ENCODE measurements at places on chromosomes 1 and 21.

- no peak for DNase-seq
Observed at GRCh38 chr1:93659822-93660503, 21.7 kb downstream of the BCAR3 start.

GRCh38 chr21:42621166-42621818 lies 32.1 kb upstream of the PDE9A start:
- DNase-seq, result no peak

- DNase-seq, result no peak
Observed at GRCh38 chr1:100387657-100388350, 35.5 kb downstream of the CDC14A start.

DNA sequence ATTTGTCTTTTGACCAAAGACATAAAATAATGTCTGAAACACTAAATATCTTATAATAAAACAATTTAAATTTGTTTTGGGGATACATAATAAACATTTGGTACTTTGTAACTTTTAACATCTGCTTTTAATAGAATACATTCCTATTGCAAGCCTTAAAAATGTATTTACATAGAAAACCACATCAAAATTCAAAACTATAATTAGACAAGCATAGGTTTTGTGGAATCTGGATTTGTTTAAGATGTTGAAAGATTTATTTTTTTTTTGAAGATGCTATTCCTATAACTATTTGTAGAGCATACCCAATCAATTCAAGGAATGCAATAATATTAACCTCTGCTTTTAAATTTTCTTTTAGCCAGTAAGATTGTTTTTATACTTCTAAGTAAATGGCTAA lies 125.7 kb downstream of the FMN2 start:
- DNase-seq, result no peak

- DNase-seq, result no peak
Observed at GRCh38 chr1:32716312-32717148, 14.0 kb upstream of the SYNC start.

DNA sequence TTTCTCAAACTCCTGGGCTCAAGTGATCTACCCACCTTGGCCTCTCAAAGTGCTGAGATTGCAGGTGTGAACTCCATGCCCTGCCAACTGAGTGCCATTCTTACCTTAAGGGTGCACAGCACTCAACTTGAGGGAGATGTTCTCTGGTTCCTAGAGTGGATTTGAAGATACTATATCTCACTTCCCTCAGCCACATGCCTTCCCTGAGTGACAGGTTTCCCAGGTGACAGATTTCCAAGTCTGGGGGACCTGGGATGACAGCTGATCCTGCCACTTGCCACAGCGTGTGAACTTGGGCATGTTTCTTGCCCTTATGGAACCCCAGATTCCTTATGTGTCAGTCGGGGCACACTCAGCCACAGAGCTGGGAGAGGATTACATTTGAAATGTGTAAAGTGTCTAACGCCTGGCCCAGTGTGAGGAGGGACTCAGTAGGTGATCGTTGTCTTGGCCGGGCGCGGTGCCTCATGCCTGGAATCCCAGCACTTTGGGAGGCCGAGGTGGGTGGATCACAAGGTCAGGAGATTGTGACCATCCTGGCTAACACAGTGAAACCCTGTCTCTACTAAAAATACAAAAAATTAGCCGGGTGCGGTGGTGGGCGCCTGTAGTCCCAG lies 29.6 kb upstream of the BTG2 start:
- DNase-seq, result no peak

DNA sequence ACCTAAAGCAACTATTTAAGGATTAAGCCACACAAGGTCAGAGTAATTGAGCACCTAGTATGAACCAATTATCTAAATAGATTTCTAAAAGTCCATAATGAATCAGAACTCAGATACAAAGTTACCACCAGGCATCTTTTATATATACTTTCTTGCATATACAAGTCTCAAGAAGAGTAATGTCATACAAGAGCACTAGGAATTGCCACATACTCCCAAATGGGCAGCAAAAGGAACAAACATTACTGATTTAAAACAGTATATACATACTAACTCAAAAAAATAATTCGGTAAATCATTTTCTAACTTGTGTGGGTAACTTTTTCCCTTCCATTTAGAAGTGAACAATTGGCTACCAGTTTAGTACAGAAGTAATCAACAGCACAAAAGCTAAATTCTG lies 22.1 kb downstream of the SERBP1 start:
- DNase-seq, result no peak

- DNase-seq, result no peak
Observed at GRCh38 chr1:168498956-168499687, 44.7 kb downstream of the XCL2 start.

GRCh38 chr1:98557895-98558294 lies 103.6 kb upstream of the SNX7 start:
- no peak for DNase-seq

- DNase-seq, result no peak
Observed at GRCh38 chr1:9300573-9300972, 7.9 kb downstream of the SPSB1 start.

DNA sequence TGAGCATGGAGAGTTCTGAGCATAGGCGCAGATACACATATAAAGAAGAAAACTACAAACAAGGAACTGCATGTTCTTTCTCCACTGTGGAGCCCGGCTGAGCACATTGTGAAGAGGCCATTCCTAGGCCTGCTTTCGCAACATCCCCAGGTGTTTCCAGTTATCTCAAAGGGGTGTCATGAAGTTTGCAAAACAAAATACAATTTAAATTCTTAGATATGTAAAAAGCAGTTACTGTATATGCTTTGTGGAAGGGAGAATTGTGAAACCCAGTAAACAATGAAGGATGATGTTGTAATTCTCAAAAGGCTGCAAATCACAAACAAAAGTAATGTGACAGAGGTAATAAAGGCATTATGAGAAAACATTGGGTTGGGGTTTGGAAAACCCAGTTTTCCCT lies 98.6 kb upstream of the ZNF644 start:
- DNase-seq, result no peak

DNA sequence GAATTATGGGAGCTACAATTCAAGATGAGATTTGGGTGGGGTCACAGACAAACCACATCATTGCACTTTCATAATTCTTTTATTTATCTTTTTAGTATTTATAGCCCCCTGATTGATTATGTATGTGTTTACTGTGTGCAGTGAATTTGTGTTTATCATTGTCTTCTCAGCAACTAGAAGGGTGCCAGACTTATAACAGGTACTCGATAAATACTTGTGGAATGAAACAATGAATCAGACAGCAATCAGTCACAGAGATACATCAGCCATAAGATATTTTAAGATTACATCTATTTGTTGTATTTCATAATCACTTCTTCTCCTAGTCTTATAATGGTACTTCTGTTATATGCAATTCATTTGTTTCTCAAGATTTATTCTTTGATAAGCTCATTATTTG lies 273.2 kb downstream of the PTPRC start:
- DNase-seq, result no peak

- no peak for DNase-seq
Observed at GRCh38 chr1:182193908-182194550, 132.5 kb upstream of the ZNF648 start.

- no peak for DNase-seq
Observed at GRCh38 chr21:46347203-46347550, 23.2 kb downstream of the PCNT start.
